Uterus (tissue), 4 donors: ENCODE measurements at places on chromosomes 11 and 22.

- no peaks in the 10 kb centered on the region for H3K36me3 ChIP-seq
- H3K4me1 ChIP-seq: no peaks in the 10 kb centered on the region
- no peak overlapping the region for H3K4me3 ChIP-seq
- no peaks in the 10 kb centered on the region for H3K27me3 ChIP-seq
- DNase-seq: no peak
Observed at GRCh38 chr11:115390441-115390840, 113.8 kb downstream of the CADM1 start.

GRCh38 chr11:86161336-86161735 lies 83.2 kb upstream of the EED start:
- H3K27ac ChIP-seq: no peak overlapping the region
- H3K4me1 ChIP-seq: no peaks in the 10 kb centered on the region
- H3K27me3 ChIP-seq: no peaks in the 10 kb centered on the region

DNA sequence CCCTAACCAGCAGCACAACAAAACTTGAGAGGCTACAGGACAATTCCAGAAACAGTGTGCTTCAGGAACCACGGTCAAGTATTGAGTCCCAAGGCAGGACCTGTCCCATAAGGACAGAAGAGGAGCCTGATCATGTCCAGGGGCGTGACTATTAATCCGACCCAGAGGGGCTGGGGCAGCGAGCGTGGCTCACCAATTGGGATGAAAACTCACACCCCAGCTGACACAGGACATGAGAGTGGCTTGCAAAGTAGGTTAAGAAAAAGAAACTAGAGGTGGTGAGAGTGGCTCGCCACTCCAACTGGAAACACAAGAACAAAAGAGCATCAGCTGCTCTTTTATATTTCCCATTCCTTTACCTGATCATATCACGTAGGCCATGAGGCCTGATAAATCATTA lies 16.0 kb upstream of the FEZ1 start:
- no peak overlapping the region for H3K27ac ChIP-seq
- no peaks in the 10 kb centered on the region for H3K27me3 ChIP-seq
- H3K4me1 ChIP-seq: no peaks in the 10 kb centered on the region
- no peaks in the 10 kb centered on the region for H3K36me3 ChIP-seq

GRCh38 chr22:47201996-47202818 lies 439.8 kb downstream of the TBC1D22A start:
- no peak overlapping the region for H3K27ac ChIP-seq
- H3K4me3 ChIP-seq: no peak overlapping the region
- no peaks in the 10 kb centered on the region for H3K36me3 ChIP-seq
- H3K4me1 ChIP-seq: no peaks in the 10 kb centered on the region
- H3K27me3 ChIP-seq: no peaks in the 10 kb centered on the region

GRCh38 chr11:44507896-44508445 lies 57.5 kb upstream of the CD82 start:
- no peaks in the 10 kb centered on the region for H3K36me3 ChIP-seq
- no peaks in the 10 kb centered on the region for H3K4me1 ChIP-seq
- H3K4me3 ChIP-seq: no peak overlapping the region
- no peaks in the 10 kb centered on the region for H3K27me3 ChIP-seq

DNA sequence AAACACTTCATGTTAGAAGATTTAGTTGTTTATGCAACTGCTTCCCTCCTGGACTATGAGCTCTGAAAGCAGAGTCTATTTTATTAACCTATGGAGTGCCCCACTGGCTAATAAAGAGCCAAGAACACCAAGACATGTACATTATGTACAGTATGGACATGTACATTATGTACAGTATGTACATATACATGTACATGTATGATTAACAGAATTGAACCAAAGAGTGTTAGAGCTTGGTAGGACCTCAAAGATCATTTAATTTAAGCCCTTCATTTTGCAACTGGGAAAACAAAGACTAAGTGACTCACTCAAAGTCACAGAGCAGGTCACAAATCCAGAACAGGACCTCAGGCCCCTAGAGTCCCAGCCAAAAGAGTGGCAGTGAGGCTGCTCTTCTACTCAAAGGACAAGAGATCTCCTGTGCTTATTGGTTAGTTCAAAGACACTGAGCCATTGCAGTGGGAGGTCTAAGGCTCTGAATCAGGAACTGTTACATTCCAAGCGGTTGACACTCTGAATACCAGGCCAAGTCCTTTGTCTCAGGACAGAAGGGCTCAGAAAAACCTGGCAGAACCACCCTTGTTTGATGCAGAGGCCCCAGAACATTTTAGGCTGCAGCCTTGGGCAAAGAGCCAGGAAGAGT lies 103.8 kb downstream of the FAM168A start:
- H3K4me3 ChIP-seq: no peak overlapping the region
- H3K4me1 ChIP-seq: no peaks in the 10 kb centered on the region
- no peaks in the 10 kb centered on the region for H3K36me3 ChIP-seq
- DNase-seq: no peak
- no peaks in the 10 kb centered on the region for H3K27me3 ChIP-seq

DNA sequence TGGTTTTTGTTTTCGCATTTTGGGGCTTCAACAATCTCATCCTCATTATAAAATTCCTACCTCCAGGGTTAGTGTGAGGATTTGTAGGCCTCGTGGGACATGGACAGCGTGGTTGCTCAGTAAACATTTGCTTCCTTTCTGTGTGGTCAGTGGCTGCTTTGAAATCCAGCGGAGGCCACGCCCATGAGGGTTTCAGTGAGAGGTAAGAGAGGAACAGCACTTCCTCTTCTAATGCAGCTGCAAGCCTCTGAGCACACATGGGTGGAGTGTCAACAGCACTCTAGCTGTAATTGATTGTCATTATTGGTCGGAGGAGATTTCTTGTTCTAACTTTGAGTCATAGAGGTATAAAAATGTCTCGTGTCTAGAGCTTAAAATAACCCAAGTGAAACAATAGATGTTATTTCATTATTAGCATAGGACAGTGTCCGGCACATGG lies 6.0 kb upstream of the ARHGAP42 start:
- no peaks in the 10 kb centered on the region for H3K27me3 ChIP-seq
- H3K36me3 ChIP-seq: no peaks in the 10 kb centered on the region
- DNase-seq: peak; percentile 46
- no peak overlapping the region for H3K4me3 ChIP-seq
- H3K4me1 ChIP-seq: no peaks in the 10 kb centered on the region

DNA sequence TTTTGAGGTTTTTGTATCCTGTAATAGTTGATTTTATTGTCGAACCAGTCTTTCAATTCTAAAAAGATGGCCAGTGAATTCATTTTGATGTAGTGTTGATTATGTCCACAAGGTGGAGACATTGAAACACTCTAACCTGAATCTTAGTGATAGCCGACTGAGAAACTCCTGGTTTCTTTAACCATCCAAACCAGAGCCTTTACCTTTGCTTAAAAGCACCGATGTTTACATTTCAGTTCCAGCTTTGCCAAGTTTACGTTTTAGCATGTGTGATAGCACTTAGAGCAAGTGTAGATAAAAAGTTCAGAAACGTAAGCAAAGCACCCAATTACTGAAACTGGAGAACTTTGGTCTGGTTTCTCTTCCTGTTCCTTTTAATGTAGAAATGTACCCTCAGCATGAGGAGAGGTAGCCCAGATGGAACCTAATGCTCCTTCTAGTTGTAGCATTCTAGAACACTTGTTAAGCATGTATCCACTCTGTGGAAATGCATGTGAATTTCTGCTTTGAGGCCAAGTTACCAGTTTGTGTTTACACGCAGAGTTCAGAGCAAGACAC lies 208.6 kb downstream of the DBX1 start:
- H3K36me3 ChIP-seq: no peaks in the 10 kb centered on the region
- DNase-seq: no peak
- H3K4me3 ChIP-seq: no peak overlapping the region
- H3K27me3 ChIP-seq: no peaks in the 10 kb centered on the region
- H3K27ac ChIP-seq: no peak overlapping the region
- H3K4me1 ChIP-seq: no peaks in the 10 kb centered on the region

GRCh38 chr22:25997886-25998775 lies 171.1 kb upstream of the SEZ6L start:
- no peak overlapping the region for H3K27ac ChIP-seq
- H3K27me3 ChIP-seq: no peaks in the 10 kb centered on the region
- DNase-seq: no peak
- H3K36me3 ChIP-seq: no peaks in the 10 kb centered on the region
- H3K4me1 ChIP-seq: no peaks in the 10 kb centered on the region
